ENCODE measurements at places on chromosomes 4 and X.

- no peak for DNase-seq
Measured at GRCh38 chrX:25287521-25287920, 271.8 kb upstream of the ARX start.

DNA sequence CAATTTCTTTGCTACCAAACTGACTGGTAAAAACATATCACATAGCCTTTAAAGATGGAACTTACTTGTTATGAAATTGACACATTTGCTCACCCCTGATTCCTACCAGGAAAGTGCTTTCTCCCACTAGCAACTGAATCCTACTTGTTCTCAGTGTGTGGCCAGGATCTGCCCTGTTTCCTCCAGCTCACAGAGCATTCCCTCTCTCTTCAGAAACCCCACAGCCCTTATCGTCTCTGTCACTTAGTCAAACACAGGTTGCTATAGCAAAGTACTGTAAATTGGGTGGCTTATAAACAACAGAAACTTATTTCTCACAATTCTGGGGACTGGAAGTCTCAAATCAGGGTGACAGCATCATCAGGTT, 265.2 kb upstream of the BOD1L1 start:
- no peak for DNase-seq

DNA sequence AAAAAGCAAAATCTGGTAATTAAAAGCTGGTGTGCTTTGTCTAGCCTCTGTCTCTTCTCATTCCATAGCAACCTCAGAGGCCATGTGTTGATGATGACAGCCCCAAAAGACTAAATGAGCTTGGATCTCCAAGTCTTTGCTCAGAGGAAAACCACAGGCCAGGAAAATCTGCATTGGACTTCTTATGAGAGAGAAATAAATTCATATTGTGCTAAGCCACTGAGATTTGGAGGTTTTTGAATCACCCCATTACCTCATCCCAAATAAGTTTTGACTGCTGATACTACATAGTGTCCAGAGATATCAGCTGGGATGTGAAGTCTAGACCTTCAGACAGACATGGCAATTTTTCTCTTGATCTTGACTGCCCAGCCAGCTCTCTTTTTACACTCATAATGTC, 178.6 kb upstream of the DIPK2B start:
- no peak for DNase-seq

- no peak for DNase-seq
Measured at GRCh38 chr4:102328045-102328444, 17.2 kb downstream of the SLC39A8 start.

DNA sequence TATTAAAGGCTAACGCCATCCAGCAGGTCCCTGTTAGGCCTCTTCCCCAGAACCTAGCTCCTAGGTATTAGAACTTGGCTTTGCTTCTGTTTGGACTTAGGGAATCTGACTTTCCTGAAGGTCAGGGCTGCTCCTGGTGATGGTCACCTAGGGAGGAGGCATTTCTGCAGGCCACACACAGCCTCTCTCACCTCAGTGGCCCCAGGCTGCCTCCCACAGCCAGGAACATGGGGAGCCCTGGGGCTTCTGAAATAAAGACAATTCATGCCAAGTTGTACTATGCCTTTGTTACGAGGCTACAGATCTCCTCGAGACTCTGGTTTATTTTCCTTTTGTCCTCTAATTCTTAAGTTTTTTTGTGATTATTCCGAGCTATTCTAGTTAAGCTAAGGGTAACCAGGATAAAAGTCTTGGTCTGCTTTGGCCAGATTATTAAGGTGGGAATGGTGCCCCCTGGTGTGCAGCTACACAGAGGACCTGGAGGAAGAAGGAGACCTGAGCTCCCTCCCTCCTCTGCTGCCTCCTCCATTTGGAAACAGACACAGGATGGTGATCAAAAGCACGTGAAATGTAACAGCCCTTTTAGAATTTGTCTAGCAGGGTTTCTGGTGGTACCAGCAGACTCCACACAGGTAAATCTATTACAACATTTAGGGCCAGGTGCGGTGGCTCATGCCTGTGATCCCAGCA, 131.0 kb downstream of the DCLK2 start:
- no peak for DNase-seq

DNA sequence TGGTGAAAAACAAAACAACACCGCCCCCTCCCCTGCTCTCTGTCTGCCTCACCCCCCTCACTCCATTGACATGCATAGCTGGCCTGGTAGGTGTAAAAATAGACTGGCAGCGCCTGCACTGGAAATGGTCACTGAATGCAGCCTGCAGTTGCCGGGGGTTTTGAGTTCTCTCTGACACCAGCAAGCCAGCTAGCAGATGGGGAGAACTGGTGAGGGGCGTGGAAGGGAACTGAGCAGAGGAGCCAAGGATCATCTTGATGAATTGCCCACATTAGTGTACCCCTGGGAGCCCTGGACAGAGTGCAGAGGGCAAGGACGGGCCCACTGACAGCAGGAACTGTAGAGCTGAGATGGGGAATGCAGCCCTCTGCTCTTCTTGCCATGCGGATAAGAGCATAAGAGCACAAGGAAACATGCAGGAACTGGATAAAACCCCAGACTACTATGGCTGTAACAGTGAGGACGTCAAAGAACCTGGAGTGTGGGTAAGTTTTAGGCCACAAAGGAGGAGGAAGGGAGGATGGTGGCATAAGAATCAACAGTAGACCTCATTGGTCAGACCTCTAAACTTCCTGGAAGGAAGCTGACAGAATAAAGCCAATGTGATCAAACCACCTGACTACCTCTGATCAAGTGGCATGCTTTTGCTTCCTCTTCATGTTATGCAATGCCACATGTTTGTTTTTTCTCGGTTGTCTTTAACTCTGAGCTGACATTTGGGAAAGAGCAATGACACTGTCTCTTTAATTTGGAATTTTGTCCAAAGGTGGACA, 96.3 kb downstream of the ANK2 start:
- DNase-seq: peak; percentile 17

GRCh38 chr4:98542011-98542410, 116.4 kb downstream of the TSPAN5 start:
- no peak for DNase-seq

All from NCI-H2081 (cell line).